Stimulated activated CD8-positive, alpha-beta memory T cell treated with anti-CD3 and anti-CD28 coated beads, Interleukin-2, amount 100 ng/mL, for 48 hours (primary cell): ENCODE measurements at places on chromosomes 4 and X.

GRCh38 chr4:48930654-48931053 is 24.1 kb upstream of the OCIAD2 start:
- no peak for DNase-seq

- no peak for DNase-seq
These were observed 132.9 kb upstream of the BCOR start for GRCh38 chrX:40230646-40231045.

DNA sequence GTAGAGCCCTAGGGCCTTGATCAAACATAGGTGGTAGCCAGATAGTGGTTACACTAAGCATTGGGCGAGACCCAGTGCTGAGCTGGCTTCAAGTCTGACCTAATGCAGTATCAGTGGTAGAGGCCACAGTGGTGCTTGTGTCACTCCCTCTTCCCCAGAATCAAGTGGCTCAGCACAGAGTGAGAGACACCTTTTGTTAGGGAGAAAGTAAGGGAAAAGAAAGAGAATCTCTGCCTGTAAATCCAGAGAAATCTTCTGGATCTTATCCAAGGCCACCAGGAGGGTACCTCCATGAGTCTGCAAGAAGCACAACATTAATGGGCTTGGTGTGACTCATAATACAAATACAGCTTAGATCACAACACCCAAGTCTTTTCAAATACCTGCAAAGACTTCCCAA is 117.7 kb upstream of the SLC6A14 start:
- no peak for DNase-seq

DNA sequence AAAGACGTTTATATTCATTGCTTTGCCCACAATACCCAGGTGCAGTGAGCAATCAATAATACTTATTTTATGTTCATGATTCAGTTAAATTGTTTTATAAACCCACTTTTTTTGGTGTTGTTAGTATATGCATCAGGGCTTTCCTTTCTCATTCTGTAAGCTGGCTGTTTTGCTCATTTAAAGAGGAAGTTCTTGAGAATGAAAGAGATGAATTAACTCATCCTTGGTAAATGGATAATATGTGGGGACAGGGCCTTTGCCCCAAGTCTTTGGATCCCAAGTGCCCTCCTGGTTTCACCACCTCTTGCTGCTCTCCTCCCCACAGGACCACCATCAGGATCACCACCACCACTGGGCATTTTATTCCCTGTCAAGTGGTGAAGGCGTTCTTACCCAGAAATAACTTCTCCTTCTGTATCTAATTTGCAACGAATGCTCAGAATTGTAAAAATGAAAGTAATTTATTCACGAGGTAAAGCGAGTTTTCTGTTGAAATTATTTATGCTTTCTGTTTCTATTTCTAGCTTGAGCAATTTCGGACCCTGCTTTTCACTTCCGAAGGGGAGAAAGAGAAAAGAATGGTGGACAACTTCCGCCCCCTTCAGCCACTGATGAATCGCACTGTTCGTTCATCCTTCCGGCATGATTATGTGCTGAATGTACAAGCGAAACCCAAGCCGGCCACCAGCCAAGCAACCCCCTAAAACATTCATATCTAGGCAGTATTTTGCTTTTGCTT is 8.2 kb upstream of the ZRSR2 start:
- no peak for DNase-seq

DNA sequence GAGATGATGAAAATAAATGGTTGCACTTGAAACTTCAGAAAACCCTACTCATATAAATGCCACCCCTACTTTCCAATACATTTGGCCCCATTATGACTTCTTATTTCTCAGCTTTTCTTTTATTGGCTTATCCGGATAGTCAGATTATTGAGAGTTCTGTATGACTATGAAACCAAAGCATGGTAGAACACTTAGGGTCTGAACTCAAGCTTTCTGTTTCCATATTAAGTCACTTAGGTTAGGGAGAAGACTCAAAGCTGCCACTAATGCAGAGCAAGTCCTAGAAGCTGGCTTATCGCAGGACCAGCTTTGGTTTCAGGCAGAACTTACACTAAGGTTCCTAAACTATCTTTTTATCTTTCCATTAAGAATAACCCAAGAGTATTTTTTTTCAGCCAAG is 229.9 kb upstream of the CPEB2 start:
- no peak for DNase-seq
